GM23338 (cell line): ENCODE measurements at places on chromosomes 2 and 18.
A peak's percentile ranks its signal among the peaks of the same experiment; 100 is the strongest.

DNA sequence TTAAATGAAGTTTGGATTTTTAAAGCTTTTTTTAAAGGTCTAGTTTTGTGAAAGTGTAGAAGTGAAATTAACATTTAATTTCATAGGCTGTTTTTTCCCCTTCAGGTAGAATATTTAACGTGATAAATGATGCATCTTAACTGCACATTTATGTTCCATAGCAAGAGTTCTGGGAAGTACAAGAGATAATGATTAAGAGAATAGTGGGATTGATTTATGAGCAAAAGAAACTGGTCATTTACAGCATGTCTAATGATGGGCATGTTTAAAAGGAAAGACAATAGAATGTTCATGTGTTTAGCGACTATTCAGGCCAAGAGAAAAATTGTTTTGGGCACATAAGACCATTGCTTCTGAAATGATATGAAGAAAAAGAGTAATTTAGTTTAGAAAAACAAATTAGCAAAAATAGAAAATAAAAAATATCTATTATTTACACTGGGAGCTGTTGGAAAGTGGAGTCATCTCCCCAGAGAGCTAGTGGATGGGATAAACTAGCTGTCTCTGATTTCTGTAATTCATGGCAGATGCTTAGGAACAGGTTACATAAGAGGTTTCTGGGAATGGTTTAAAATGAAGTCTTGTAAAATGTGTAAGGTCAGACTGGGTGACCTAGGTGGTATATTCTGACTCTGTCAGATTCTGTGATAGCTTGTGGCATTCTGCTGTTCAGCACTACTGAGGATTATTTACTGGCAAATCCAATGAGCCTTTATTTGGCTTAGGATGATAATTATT, 60.7 kb downstream of the WDR7 start:
- no peak for DNase-seq

DNA sequence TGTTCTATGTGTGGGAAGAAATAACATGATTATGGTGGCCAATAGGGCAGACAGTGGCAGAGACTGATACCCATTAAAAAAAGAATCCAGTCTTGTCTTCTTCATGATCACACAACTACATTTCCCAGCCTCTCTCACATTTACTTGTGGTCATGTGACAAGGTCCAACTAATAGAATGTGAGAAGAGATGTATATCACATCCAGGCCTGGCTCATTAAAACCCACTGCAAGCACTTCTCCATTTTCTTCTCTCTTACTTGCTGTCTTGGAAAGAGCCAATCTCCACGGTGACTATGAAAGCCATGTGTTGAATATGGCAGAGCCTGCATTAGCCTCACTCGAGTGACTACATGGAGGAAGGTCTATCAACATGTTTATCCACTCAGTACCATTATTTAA, 306.2 kb upstream of the ZEB2 start:
- no peak for DNase-seq

DNA sequence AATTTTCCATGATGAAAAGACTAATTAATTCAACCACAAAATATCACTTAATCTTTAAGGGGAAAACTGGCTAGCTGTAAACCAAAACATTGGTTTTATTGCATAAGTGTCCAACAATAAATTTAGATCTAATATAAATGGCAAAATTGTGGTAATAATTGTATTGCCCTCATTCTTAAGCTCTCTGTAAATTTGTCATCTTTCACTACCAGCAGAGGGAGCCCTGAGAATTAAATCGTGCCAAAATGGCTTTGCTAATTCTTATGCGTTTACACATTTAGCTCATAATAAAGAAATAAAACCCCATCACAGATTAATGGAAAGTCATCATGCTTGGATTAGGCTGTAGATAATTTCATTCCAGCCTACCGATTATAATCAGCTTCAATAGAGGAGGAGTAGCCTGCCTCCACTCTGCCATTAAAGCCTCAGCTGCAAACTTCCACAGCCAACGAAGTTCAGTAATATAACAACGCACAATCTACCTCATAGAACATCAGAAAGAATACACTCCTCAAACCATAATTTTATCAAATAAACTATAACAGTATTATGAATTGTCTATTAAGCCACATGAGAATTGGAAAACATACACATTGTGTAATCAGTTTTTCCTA, 70.0 kb upstream of the ATP5MC3 start:
- DNase-seq: peak; percentile 69

DNA sequence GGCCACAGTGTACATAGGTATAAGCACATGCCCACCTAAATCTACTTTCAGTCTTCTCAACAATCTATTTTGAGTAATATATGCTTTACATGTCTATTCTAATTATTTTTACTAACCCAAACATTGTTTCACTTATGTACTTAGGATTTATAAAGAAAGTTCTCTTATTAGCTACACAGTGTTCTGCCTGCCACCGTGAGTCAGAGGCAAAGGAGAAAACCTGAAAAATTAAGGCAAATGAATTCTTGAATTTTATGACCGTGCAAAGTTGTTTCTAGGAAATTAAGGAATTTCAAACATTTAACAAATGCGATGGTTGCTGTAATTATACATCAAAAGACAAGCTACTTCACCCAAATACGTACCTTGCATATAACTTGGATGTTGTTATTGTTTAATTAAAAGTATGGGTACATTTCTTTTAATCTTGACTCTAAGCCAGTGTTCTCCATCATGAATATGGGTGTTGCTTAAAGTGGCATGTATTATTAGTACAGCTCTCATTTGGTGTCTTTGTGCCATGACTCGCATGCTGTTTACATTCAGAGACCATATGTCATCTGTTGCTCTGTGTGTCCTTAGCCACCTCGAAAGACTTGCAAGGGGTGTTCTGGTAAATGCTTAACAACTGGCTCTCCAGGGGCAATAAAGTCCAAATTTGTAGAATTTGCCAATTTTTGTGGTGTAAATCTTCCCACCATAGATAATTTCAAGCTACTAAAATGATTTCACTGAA, 154.3 kb upstream of the FN1 start:
- no peak for DNase-seq

DNA sequence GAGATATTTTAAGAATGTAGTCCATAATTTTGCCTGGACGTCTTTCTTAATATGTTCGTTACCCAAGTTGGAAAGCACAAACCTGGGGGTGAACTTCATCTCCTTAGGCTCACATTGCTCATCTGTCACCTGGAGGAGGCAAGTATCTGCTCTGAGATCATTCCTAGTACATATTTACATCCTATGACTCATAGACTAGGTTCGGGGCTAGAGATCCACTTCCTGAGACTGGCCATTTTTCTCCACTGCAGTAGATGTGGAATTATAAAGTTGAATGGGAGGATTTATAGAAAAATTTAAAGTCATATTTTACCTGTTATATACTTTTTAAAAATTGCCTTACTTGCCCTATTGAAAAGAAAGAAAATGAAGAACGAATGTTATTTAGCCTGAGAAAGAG, 77.5 kb upstream of the PROKR1 start:
- no peak for DNase-seq

DNA sequence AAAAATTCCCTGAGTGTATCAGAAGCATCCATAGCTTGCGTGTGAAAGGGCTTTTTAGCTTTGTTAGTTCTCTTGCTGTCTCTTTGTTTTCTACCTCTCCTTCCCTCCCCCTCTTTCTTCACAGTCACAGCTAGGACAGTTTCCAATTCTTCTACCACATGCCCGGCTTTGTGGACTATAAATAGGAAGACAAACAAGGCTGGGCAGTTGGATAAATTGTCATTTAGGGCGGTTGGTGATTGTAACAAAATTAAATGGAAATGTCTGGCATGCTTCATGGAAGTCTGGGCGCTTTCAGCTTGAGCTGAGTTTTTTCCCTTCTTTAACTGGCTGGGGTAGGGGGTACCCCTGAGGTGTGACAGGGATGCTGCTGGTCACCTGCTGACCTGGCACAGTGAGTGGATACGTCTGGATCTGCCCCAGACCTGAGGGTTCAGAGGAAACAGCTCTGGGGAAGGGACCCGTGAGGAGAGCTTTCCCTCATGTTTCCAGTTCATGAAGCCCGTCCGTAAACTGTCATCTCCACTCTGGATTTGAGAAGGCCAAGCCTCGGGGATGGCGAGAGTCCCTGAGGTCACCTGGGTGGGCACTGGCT, 29.0 kb upstream of the GIGYF2 start:
- no peak for DNase-seq

DNA sequence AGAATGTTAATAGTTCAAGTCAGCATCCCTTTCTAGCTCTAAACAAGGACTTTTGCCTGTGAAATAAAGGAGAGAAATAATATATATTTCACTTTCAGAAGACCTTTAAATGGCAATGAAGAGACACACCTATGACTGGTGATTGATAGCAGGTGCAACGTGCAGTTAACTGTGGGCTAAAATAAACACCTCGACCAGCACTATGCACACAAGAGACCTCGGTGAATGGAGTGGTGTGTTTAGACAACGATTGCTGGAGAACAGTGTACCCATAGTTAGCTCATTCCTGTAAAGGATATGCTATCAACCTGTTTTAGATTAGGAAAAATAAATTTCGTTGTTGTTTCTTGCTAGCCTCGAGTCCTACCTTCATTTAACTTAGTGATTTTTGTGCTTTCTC, 143.4 kb downstream of the NR4A2 start:
- DNase-seq: no peak

DNA sequence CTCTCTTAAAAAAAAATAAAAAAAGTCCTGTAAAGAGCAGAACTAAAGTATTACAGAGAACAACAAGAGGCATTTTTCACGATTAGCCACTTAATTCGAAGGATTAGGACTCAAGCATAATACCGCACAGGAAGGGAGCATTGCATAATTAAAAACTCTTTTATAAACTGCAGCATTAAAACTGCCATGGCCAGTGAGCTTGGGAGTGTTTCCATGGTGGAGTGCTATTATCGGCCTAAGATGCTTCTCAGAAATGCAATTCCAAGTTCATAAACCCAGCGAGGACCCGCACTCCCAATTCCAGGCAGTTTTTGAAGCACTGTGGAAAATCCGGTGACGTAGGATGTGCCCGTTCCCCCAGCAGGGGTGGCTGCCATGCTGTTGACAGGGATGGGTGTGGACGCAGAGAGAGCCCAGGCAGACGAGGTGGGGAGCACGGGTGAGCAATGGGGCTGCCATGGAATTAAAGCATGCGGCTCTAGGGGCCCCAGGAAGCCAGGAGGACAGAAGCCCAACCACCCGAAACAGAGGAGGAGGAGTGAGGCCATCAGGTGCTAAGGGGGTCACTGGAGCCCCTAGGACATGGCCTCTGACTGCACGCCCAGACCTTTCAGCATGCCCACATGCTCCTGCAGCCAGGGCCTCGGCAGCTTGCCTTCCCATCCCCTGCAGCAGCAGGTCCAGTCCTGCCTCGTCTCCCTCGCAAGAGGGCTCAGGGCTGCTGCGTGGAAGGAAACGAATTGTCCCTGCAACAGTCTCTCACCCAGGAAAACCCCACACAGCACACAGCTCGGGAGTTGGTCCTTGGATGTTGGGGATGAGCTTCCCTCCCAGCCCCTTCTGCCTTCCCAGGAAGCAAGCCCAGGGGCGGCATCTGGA, 233.4 kb downstream of the NDUFA10 start:
- no peak for DNase-seq

- peak; percentile 10 for DNase-seq
Observed at GRCh38 chr2:233026198-233026813, 6.2 kb upstream of the NEU2 start.
